AG09319 (cell line): ENCODE measurements at places on chromosomes 7 and 10.
A peak's percentile ranks its signal among the peaks of the same experiment; 100 is the strongest.

DNA sequence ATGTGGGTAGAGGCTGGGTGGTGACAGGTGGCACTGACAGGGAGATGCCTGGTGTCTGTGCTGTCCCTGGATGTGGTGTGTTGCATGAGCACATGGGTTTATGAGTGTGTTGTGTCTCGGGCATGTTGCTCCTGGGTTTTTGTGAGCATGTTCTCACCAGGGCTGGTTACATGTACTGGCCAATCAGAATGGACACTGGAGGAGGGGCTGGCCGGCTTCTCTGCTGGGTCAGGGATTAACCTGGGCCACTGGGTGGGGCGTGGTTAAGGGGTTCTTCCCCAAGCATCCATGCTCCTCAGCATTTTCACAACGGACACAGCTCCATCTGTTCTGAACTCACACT, 20.8 kb upstream of the VOPP1 start:
- DNase-seq = no peak

GRCh38 chr7:112400141-112400540, 50.1 kb upstream of the IFRD1 start:
- no peak for DNase-seq

- DNase-seq = no peak
Observed at GRCh38 chr7:12923971-12924370, 236.5 kb downstream of the ARL4A start.

DNA sequence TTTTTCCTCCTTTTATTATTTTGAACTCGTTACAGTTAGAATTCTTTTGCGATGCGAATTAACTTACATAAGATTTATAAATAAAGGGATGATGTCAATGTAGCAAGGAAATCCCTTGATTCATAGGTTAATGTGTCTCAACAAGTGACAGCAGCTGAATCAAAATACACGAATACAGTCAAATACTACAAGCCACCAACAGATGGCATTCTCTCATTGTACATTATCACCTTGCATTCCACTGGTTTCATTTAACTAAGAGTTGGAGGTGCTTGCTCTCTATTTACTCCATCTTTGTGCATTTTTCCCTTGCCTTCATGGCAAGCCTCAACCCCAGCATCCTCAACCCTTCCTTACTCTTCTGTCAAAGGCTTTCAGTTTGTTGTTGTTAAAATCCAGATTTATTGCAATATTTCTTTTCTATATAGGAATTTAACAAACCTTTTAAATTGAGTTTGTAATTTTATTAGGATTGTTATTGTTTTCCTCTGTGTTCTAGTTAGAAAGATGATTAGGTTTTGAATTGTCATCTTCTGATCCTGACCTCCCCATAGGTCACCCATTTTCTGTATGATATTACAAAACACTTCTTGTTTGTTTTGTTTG, 78.3 kb downstream of the SLC25A40 start:
- peak; percentile 12 for DNase-seq

DNA sequence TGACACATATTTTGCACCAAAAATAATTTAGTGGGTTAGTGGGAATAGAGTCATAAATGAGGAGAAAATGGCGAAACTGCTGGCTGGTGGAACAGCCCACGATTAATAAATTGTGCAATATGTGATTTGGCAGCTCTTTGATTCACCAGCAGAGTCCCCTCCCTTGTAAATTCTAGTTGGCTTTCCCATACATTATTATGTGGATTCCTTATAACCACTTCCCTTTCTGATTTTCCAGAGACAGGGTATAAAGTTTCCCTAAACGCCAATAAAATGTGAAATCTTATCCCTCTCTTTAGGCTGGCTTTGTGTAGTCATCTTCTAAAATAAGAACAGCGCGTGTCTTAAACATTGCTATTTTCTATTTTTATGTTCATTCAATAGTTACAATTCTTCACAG, 149.4 kb upstream of the FERD3L start:
- DNase-seq = peak; percentile 12

DNA sequence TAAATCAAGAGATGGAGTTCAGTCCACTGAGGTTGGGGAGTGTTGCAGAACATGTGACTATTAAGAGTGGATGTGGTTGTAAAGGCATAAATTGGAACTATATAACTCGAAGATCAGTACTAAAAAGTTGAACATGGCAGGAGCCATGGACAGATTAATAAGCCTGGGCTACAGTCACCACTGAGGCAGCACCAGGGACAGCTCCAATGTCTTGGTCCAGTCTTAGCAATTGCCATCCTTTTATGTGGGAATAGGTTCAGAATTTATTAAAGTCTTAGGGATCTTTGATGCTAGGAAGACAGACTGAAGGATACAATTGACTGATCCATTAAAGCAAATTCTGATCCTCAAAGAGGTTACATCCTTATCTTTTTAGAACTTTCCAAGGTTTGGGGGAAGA, 156.6 kb downstream of the ADRA2A start:
- DNase-seq = no peak

DNA sequence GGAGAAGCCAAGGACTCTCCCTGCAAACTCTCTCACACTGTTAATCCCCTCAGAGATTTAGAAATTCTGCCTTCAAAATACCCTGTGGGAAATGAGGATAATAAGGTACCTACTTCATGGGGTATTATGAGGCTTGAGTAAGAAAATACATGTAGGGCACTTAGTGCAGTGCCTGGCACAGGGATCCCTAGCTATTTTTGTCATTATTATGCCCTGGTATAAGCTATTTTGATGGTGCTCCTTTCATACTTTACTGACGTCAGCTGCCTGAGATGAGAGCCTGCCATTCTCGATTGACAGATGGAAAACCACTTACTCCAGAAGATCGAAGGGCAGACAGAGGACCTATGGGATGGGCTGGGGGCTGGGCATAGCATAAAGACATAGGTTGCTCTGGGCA, 30.1 kb downstream of the MKX start:
- DNase-seq = no peak

DNA sequence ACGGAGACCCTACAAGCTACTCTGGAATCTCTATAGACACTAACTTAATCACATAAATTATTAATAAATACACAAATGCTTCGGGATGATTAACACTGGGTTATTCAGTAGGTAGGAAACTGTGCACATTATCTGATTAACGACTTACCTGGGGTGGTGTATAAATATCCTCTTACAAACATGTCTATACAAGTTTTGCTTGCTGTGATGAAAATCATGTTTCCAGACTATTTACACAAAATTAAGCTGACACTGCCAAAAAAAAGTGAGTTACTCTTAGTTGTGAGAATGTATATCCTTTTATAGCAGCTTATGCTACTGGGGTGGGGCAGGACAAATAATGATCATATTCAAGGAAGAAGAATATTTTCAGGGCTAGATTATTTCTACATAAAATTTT, 314.6 kb downstream of the C7orf25 start:
- no peak for DNase-seq

DNA sequence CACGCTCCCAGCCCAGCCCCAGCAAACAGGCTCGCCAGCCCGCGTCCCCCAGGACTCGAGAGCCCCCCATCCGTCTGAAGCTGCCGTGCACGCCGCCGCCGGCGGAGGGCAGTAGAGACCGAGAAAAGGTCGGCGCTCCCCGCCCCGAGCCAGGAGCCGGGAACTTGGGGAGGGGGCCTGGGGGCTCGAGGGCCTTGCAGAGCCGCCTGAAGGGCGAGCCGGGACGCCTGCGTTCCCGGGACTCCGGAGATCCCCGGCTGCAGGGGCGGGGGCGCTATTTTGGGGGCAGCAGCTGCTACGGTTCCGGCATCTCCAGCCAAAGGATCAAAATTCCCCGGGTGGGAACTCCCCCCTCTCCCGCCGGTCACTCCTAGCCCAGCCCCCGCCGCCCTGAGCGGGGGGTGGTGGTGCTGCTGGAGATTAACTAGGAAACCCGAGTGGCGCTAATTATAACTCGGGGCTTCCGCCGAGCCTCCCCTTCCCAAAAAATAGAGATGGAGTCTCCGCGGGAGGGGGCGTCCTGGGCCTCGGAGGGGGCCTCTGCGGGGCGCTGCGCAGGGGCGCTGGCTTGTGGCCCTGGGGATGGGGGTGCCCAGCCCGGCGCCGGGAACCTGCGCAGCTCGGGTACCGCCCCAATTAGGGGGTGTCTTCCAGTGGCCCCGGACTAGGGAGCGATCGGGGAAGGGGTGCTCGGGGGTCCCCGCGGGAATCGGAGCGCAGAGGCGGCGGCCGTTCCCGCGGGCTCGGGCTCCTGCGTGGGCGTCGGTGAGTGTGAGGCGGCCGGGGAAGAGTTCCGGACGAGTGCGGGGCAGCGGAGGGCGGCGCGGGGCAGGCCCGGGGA, 608 bp downstream of the ACHE start:
- no peak for DNase-seq

- no peak for DNase-seq
Observed at GRCh38 chr10:66575251-66575855, 350.5 kb upstream of the LRRTM3 start.

- no peak for DNase-seq
Observed at GRCh38 chr10:48523820-48524758, 80.8 kb downstream of the ARHGAP22 start.

GRCh38 chr7:44236333-44236728, 35.6 kb downstream of the YKT6 start:
- DNase-seq = no peak

- no peak for DNase-seq
Observed at GRCh38 chr10:119129721-119130120, 25.8 kb downstream of the DENND10 start.

GRCh38 chr7:50156706-50157105, 63.7 kb upstream of the ZPBP start:
- DNase-seq = no peak

GRCh38 chr10:74406006-74406405, 255.0 kb downstream of the ADK start:
- no peak for DNase-seq

DNA sequence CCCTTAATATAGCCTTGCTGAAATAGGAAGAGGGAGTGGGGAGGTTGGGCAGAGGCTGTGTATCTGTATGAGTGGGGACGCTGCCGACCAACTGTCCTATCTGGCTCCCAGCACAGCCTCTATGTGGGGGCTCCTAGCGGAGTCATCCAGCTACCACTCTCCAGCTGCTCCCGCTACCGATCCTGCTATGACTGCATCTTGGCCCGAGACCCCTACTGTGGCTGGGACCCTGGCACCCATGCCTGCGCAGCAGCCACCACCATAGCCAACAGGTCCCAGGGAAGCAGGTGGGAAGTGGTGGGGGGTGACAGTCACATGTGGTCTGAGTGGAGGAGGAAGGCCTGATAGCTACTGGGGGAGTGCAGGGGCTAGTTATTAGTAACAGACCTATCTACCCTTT, 6.6 kb downstream of the MRPL43 start:
- no peak for DNase-seq

- DNase-seq = no peak
Observed at GRCh38 chr7:44995555-44996493, 4.2 kb upstream of the CCM2 start.

GRCh38 chr7:135789956-135790355, 41.3 kb upstream of the FAM180A start:
- no peak for DNase-seq

DNA sequence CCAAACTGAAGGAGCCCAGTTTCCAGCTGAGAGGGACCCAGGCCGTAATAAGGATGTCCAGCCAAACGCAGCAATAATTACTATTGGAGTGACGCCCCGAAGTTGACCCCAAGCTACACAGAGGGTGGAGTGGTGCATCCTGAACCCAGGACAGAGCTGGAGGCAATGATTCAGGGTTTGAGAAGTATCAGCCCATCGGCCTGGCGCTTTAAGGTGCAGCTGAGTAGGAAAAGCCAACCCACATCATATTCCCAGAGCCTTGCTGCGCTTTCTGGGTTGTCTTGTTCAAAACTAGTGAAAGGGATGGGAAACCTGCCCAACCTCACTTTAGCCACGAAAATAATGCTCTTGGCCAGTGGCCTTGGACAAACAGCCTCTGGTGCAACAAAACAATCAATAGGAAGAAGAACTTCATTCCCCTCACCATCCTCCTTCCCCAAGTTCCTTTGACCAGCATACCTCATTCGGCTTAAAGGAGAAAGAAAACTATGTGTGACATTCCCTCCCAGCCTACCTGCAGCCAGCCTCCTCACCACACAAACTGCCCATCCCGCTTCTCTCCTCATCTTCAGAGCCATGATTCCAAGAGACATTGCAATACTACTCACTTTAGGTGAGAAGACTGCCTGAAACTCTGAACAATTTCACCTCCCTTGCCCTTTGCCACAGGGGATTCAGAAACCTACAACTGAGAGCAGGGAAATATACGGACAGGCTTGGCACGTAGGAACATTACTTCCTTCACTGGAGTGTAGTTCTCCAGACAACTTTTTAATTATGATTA, 217.2 kb upstream of the MKLN1 start:
- no peak for DNase-seq

GRCh38 chr7:64685741-64686140, 19.8 kb downstream of the ZNF107 start:
- no peak for DNase-seq

DNA sequence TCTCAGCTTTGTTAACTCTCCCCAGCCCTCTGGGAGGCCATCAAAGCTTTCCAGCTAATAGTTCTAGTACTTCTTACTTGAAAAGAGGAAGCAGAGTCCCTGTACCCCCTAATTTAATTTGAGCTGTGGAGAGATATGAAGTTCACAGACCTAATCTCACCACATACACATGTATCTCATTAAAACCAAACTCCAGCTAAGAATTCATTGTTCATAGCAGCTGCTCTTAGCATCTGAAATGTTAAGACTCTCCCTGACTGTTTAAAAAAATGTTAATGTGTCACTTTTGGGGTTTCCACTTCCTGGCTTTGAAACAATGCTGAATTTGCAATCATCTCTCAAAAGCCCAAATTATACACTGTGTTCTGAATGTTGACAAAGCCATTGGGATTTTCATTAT, 16.2 kb upstream of the MRC1 start:
- no peak for DNase-seq

- DNase-seq = no peak
Observed at GRCh38 chr7:15620491-15621185, 58.8 kb upstream of the AGMO start.

- DNase-seq = no peak
Observed at GRCh38 chr10:94172332-94172731, 178.6 kb downstream of the PLCE1 start.

GRCh38 chr7:141992156-141992555, 3.5 kb upstream of the MGAM start:
- DNase-seq = no peak

- DNase-seq = no peak
Observed at GRCh38 chr7:132078891-132079735, 497.2 kb downstream of the PLXNA4 start.

GRCh38 chr7:140231771-140232491, 55.1 kb upstream of the KDM7A start:
- no peak for DNase-seq

- no peak for DNase-seq
Observed at GRCh38 chr10:23432166-23432565, 6.7 kb upstream of the OTUD1 start.

- DNase-seq = peak; percentile 7
Observed at GRCh38 chr7:149742075-149742701, 31.2 kb downstream of the ZNF467 start.

DNA sequence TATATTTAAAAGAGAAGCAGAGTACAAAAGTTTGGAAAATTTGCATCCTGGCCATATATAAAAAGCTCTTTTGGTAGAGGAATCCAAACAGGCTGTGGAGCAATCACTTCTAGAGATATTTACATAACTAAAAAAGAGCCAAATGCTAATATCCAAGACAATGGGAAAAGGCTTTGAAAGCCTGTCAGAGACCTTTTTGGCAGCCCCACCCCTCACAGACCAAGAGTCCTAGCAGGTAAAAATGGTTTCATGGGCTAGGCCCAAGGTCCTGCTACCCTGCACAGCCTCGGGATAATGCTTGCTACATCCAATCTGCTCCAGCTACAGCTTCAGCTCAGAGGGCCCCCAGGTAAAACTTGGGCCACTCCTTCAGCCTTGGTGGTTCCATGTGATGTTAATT, 430.2 kb upstream of the KCND2 start:
- no peak for DNase-seq
